A549 (cell line): ENCODE measurements at places on chromosomes 2 and 18.

GRCh38 chr2:144516411-144516980 lies 3.4 kb downstream of the ZEB2 start:
- peak; percentile 31 for DNase-seq

DNA sequence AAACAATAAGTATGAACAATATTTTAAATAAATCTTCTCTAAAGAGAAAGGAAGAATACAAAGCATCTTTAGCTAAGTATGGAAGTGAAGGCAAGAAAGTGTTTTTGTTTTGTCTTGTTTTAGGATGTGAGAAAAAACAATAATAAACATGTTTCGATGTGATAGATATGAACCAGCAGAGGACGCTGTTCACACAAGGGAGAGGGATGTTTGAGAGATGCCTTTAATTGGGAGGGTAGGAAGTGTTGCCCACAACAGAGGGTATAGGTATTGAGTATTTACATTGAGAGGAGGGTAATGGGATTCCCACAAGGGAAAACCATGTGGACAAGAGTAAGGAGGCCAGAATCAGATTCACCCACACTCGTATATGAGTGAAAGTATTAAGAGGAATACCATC lies 55.1 kb downstream of the CDH19 start:
- no peak for DNase-seq

GRCh38 chr2:102129951-102130646 lies 12.4 kb upstream of the IL1R1 start:
- no peak for DNase-seq

DNA sequence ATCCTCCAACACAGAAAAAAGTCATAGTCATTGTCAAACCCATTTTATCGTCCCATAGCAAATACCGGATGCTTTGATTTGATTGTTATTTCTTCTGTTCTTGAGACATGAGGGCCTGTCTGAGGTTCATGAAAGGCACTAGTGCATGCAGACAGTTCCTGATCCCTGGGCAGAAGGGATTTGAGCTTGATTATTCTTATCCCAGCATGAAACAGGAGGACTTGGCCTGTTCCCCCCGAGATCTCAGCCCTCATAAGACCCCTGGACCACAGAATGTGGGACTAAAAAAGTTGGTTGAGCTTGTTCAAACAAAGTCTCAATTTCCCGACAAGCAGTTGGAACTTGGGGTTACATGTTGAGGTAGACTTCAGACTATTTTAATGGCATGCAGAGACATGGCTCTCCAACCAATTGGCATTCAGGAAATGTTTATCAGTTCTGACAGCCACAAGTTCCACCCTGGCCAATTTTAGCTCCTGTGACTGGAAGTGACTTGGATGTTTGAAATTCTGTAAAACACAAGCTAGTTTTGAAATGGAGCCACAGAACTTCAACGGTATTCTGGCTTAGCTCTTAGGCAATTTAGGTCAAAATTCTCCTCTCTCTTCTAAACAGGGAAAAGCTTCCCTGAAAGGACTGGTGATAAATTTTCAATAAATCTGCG lies 366.9 kb upstream of the SLC14A2 start:
- DNase-seq: no peak

- DNase-seq: no peak
These were observed 55.1 kb downstream of the TGFA start for GRCh38 chr2:70498528-70498927.

- DNase-seq: no peak
These were observed 2.8 kb upstream of the CRYGB start for GRCh38 chr2:208148803-208149202.

GRCh38 chr2:149090706-149091105 lies 52.2 kb downstream of the LYPD6B start:
- no peak for DNase-seq

DNA sequence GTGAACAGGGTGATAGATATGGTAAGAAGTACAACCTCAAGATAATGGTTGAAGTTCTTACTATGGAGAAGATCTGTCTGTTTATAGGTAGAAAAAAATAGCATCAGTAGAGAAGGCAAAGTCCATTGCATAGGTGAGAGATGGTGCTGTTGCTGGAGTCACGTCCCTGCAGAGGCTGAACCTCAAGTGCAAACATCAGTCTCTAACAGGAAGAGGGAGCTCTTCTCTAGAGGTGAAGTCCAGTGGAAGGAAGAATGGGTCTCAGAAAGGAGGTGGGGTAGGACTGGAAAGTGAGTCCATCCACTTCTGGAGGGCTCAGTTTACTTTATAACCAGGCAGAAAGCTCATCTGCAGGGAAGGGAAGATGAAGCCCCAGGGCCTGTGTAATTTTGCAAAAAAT lies 337.7 kb downstream of the MEIS1 start:
- no peak for DNase-seq

DNA sequence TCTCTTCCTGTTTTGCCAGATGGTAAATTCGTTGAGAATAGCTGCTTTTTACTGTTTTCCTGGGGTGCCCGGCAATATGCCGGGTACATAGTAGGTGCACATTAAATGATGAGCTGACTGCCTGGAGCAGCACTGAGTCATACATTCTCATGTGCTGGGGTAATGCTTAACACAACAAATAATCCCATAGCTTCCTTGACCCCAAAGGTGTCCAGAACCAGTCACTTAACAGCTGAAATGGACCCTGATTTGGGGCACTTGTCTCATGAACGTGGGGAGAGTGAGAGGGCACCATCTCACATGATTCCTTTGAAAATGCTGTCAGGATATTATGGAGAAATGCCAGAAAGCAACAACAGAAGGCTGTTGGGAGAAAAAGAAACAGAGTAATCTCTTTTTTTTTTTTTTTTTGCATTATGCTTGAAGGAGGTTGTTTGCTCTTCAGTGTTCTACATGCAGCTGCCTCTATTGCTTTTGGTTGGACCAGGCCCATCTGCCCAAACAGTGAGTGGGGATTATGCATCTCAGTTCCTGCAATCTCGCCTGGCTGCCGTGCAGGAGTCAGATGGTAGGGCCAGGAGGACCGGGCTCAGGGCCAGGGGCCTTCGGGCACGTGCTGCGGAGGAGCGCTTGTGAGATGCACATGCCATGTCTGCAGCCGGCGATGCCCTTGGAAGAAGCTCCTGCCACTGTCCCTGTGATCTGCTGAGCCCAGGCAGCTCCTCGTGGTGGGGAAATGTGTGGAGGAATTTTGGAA lies 162.1 kb downstream of the SH3RF3 start:
- DNase-seq: no peak

DNA sequence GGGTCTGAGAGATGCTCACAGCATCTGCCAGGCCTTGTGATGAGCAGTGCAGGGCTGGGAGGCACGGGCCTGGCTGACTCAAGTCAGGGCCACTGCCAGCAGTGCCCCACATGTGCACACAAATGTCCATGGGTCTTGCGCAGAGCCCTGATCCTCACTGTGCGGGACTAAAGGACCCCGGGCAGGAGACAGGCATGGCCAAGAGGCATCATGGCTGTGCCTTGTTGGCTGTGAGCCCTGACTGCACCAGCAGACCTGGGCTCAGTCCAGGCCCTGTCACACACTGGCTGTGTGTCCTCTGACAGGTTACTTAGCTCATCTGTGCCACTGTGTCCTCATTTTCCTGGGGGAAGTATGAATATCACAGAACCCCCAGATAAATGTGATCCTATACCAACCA lies 4.0 kb downstream of the KCNIP3 start:
- DNase-seq: no peak

DNA sequence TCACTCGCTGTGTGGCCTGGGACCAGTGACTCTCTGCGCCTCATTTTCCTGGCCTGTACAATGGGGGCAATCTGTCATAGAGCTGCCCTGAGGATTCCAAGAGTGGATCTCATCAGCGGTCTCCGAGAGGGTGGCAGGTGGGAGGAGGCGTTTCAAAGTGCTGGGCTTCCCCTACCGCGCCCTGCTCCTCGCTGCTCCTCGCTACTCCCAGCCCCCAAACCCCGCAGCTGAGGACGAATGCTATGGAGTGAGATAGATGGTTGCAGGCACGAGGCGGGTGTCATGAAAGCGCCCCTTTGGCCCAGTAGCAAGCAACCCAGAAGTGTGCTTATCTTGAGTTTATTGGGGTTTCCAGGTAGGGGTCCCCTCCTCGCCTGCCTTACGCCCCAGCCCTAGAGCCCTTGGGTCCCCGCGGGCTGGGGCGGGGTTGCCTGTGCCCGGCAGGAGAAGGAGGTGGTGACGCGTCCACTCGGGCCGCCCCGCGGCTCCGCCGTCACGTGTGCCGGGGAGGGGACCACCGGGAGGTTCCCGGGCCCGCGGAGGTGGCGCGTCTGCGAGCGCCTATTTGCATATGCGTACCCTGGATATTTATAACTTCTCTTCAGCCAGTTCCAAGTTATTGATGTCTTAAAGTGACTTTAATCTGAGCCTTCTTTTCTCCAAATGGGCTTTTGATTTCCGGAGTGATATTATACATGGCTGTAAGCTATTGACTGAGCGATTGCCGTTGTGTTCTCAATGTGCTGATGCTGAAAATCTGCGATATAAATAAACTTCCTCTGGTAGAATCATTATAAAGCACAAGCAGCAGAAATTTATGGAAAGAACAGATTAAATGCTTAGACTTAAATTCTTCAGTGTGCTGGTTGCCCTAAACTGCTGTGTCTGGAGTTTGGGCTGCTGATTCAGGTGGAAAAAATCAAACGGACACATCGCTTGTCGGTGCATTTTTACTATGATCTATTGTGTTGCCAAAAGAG lies 263.7 kb downstream of the ATAD2B start:
- no peak for DNase-seq

- DNase-seq: no peak
These were observed 59.9 kb upstream of the KCNE4 start for GRCh38 chr2:222992137-222992536.

- DNase-seq: no peak
These were observed 116.6 kb upstream of the EFEMP1 start for GRCh38 chr2:56040189-56040588.

DNA sequence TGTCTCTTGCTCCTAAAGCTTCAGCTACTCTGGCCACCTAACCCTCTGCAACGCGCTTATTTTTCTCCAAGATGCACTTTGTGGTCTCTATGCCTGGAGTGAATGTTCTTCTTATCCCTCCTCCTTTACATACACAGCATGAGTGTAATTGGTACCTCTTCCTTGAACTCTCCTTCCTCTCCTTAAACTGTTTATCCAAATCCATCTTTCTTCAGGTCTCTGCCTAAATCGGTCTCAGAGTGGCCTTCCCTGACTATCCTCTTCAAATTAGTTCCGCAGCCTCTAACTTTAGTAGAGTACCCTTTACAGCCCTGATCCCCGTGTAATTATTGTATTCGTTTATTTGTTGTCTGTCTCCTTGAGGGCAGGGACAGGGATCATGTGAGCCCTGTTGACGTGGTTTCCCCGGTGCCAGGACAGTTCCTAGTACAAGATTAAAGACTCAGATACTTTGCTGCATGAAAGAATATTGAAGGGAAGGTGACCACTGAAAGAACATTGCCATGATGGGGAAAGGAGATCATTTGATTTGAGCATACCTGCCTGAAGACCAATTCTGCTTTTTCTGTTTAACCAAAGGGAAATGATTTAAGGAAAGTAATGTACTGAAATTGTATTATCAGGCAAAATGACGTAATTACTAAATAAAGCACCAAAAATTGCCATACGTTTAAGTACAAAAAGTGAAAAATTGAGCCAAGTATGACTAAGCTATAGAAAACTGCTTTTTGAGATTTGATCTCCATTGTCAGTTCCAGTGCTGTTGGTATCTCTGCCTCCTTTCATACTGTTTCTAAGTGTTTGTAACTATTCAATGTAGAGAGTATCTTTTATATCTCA lies 1.2 kb downstream of the CNOT9 start:
- DNase-seq: no peak

GRCh38 chr2:14543284-14543683 lies 89.2 kb upstream of the LRATD1 start:
- DNase-seq: no peak

- no peak for DNase-seq
These were observed 105.6 kb upstream of the ST3GAL5 start for GRCh38 chr2:85994421-85994777.

- DNase-seq: peak; percentile 48
These were observed at the start of gene TTC39C for GRCh38 chr18:24014062-24014985. Gene TTC39C (plus strand): TSS chr18:24014754. CDS start chr18:24014872, 118 bp downstream.

DNA sequence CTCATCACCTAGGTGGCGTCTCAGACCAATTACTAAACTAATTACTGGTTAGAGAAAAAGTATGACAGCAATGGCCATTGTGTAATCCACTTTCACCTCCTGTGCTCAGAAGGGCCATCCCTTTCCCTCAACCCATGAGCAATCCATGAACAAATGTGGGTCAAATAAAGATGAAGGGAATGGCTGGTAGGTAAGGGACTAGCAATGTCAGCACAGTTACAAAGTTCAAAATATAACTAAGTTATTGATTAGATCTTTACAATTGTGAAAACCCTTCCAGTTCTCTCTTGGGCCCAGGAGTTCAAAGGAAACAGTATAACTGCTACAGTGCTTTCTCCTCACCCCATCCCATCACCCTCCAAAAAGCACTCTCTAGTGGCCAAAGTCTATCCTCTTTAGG lies 98.3 kb downstream of the DTNA start:
- no peak for DNase-seq

GRCh38 chr2:51960841-51961335 lies 929.0 kb upstream of the NRXN1 start:
- DNase-seq: no peak

GRCh38 chr18:55413474-55413873 lies 174.5 kb downstream of the TCF4 start:
- no peak for DNase-seq

DNA sequence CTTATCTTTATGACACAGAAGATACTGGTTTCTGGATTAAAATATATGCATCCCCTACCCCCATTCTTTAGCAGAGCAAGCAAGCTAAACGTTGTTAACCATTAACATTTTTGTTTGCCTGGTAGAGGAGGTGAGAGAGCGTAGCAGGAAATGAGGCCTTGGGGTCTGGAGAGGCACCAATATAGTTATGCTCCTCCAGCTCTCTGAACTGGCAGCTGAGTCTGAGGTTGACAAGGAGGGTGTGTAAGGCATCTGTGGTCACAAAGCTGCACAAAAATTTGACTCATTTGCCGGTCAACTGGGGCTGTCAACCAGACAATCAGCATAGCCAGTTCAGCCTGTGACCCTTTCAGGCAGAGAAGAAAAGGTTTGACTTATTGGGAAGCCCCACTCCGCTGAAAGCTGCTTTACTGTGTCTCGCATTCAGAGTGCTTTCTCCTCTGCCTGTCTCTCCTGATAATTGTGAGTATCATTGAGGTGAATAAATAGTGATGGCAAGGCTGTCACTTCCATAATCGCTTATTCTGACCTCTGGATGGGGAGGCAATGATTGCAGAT lies 647.5 kb upstream of the SETBP1 start:
- no peak for DNase-seq
